ENCODE measurements at places on chromosomes 13 and 19.

DNA sequence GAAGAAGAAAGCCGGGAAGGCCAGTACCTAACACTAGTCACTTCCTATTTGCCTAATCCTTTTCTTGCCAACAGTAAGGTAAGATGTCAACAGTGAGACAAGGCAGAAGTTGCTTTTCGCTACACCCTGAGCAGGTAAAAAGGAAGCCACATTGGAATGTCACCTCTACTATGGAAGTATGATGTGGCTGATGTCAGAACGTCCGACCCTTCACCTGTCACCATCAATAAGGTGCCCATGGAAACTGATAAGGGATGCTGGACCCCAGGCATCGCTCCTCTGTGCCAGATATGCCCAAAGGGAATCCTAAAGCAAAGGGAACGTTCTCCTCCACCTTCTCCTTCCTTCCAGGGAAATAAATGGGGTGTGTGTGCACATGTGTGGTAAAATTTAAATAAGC is 34.3 kb downstream of the COL4A1 start:
- no peak for DNase-seq

GRCh38 chr19:4062419-4063368 is 4.0 kb downstream of the ZBTB7A start:
- no peak for DNase-seq

- peak; percentile 21 for DNase-seq
Measured at GRCh38 chr13:23020246-23020843, 160.4 kb upstream of the SGCG start.

- no peak for DNase-seq
Measured at GRCh38 chr13:97366172-97366688, 67.7 kb upstream of the RAP2A start.

- DNase-seq, result no peak
Measured at GRCh38 chr19:4537953-4538600, 1.8 kb downstream of the LRG1 start.

DNA sequence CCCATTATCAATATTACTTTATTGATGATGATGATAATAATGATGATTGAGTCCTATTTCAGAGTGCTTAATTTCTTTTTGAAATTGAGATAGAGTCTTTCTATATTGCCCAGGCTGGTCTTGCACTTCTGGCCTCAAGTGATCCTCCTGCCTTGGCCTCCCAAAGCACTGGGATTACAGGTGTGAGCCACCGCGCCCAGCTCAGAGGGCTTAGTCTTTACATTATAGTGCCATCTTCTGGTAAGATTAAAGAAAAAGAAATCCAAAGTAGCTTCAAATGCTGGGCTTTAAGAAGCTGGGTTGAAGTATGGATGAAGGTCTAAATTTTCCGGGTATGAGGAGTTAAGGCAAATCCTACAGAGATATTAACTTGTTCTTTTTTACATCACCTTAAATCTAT is 3.4 kb upstream of the ZNF333 start:
- peak; percentile 29 for DNase-seq

- no peak for DNase-seq
Measured at GRCh38 chr13:80312967-80313366, 28.0 kb downstream of the SPRY2 start.

DNA sequence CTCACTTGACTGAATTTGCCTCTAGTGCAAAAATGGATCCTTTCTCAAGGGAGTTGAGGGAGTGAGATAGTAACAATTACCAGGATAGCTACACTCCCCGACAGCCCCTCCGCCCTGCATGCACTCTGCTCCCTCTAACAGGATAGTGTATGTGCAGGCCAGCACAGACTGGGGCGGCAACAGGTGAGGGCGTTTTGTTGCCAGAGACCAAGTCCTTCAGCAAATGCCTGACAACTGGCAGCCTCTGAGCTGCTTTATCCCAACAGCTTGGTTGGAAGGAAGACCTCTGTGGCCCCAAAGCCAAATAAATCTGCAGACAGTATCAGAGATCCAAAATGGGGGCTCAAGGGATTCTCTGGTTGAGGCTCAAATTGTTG is 86.6 kb downstream of the SLC7A1 start:
- DNase-seq, result no peak

DNA sequence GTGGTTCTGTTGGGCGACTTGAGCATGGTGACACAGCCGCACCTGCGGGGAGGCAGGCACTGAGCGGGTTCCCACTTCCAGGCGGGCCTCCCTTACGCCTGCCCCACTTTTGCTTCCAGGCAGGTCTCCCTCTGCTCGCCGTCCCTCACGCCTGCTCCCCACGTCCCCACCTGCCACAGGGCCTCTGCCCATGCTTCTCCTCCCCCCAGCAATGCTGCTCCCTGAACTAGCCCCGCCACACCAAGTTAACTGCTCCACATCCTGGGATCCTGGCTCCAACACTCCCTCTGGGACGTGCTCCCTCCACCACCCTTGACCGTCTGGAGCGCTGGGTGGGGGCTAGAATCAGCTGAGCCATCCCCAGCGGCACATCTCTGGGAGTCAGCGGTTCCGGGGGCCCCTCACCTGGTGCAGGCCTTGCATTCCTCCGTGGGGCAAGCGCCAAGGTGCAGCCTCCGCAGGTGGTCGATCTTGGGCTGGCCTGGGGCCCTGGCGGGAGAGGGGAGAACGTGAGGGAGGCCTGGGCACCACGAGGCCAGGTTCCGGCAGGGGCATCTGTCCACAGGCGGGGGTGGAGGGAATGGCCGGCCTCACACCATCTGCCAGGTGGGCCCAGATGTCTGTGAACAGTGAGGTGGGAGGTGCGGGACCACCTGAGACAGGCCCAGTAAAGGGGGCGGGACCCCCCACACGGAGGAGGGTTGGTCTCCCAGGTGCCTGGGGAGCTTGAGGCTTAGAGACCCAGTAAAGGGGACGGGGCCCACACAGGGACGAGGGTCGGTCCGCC is 9.2 kb downstream of the CFD start:
- no peak for DNase-seq

- no peak for DNase-seq
Measured at GRCh38 chr13:98232456-98232855, 55.4 kb upstream of the RNF113B start.

- DNase-seq, result peak; percentile 21
Measured at GRCh38 chr19:20423381-20424197, 142.0 kb downstream of the ZNF737 start.

- no peak for DNase-seq
Measured at GRCh38 chr19:38773469-38774177, at the start of gene LGALS7. TSS of gene LGALS7 (minus strand) at chr19:38773517. CDS start at chr19:38773492, 25 bp downstream.

DNA sequence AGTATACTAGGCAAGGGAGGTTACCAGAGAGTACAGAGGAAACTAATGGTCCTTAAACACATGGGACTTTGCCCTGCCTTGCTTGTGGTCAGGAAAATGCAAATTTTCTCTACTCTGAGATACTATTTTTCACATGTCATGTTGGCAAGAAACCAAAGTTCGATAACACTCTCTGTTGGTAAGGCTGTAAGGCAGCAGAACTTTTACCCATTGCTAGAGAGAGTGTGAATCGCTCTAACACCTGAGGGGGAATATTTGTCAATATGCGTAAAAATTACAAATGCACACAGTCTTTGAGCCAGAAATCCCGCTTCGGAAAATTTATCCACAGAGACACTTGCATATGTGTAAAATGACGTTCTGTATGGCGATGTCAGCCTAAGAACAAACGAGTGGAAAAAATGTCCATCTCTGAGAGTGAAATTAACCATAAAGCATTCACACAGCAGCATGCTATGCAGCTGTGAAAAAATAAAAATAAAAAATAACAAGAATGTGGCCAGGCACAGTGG is 9.5 kb upstream of the RFX1 start:
- DNase-seq, result no peak

- no peak for DNase-seq
Measured at GRCh38 chr13:91399189-91400062, 1.0 kb downstream of the GPC5 start.

- DNase-seq, result peak; percentile 27
Measured at GRCh38 chr13:79880818-79881217, 399.9 kb downstream of the NDFIP2 start.

- no peak for DNase-seq
Measured at GRCh38 chr13:78595495-78596398, 7.6 kb downstream of the POU4F1 start.

GRCh38 chr13:43780666-43781065 is 6.1 kb downstream of the ENOX1 start:
- no peak for DNase-seq

Measured in CD4-positive, alpha-beta T cell treated with Interleukin-15 for 1 hour (primary cell).